Dermis microvascular lymphatic vessel endothelial cell (primary cell): ENCODE measurements at places on chromosomes 3 and 15. TPM values are rescaled to one million over a fixed set of nuclear protein-coding genes. Genes with fewer than 3 reads are reported as not detected.

RARB gene
- total RNA-seq = 0.26 and 3.8 TPM in 2 replicates

GOLGA6B gene
- not detected in 2 replicates for total RNA-seq

CHRFAM7A gene
- 0.76 and 1.7 TPM in 2 replicates for total RNA-seq

CSPG4 gene
- total RNA-seq = under 0.01 and 0.13 TPM in 2 replicates

NRROS gene
- 6.3 and 13.3 TPM in 2 replicates for total RNA-seq

HIGD2B gene
- total RNA-seq = not detected in 2 replicates

C3orf62 gene
- 1.3 and 3.7 TPM in 2 replicates for total RNA-seq

KCNMB3 gene
- total RNA-seq = 2.1 and 2.7 TPM in 2 replicates

MCF2L2 gene
- total RNA-seq = 0.25 and 0.26 TPM in 2 replicates

NOX5 gene
- under 0.01 TPM in 1 of 2 replicates, not detected in the other for total RNA-seq

BFSP2 gene
- total RNA-seq = not detected in 2 replicates

RETNLB gene
- total RNA-seq = not detected in 2 replicates

CHL1 gene
- total RNA-seq = not detected in 2 replicates

ANKRD34C gene
- not detected in 2 replicates for total RNA-seq

DNA sequence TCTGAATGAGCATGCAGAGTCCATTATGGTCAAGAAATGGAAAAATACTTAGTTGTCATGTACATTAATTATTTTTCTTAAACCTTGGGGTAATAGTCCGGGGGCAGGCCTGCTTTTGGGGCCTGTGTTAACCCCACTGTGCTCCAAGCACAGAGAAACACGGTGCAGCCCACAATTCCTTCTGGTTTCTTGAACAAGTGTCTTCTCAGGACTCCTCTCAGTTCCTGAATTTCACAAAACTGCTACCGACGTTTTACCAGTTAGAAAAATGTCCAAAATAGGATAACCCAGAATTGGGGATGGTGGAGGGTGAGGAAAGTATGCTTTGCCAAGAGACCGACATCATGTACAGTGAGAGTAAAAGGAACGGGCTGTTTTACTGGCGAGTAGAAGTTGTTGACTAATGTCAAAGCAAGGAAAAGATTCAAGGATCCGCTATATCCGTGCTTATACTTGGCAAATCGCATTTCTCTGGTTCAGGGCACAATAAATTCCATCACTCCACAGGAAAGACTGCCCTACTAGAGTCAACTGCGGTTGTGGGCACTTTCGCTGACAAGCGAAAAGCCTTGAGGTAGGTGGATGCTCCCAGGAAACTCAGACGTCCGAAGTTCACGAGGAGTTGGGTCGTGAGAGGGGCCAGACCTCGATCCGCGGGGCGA is 495 bp upstream of the NXPE3 start:
- no peak for DNase-seq

- DNase-seq = no peak
These were observed 62.2 kb downstream of the ATP10A start for GRCh38 chr15:25800761-25801515.

DNA sequence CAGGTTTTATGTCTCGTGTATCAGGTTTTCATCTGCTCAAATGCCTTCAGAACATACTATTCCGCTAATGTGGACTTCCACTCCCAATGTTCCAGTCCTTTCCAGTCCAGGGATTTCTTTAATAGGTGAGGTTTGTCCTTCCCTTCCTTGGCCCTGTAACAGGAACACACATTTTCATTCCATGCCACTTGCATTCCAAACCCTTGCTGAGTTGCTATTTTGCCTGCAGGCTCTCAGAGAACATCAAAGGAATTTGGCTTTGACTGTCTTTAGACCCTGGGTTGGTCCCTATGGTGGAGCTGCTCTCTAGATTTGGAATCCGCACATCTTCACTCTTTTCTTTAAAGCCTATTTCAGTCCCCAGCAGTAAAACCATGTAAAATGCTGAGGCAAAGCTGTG is 12.3 kb upstream of the ALCAM start:
- no peak for DNase-seq

GRCh38 chr3:165133188-165133899 is 55.0 kb upstream of the SI start:
- no peak for DNase-seq

DNA sequence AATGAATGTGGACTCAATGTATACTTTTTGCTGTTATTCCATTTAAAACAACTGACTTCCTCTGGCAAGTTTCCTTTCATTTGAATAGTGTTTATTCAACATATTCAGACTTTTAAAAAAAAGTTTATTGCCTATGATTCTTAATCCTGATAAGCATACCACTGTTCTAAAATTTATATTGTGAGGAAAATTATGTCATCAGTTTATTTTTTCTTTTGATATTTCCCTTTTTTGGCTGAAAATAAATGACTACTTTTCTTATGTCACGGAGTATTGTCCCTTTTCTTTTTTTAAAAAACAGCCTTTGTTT is 109.5 kb downstream of the CDIN1 start:
- no peak for DNase-seq

DNA sequence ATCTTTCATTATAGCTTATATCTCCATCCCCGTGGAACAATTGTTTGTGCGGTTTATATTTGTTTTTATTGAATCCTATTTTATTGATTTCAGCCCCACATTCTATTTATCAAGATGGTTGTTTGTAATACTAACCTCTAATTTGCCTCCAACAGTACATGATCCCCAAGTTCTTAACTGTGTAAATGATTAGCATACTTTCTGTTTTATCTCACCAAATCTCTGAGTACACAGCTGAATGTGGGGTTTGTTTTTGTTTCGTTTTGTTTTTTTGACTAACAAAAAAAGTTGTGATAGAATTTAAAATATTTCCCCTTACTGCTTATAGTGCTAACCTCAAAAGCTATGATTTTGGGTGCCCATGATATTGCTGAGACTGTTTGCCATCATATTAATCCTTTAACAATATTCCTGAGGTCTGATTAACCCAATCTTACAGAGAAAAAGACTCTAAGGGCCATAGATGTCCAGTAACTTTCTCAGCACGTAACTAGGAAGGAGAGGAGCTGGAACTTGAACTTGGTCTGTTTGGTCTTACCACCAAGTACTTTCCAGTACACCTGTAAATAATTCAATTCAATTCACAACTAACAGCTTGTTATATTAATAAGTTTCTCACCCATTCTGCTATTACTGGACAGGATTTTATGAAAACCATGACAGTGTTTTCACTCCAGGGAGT is 789.8 kb downstream of the TUSC7 start:
- no peak for DNase-seq

DNA sequence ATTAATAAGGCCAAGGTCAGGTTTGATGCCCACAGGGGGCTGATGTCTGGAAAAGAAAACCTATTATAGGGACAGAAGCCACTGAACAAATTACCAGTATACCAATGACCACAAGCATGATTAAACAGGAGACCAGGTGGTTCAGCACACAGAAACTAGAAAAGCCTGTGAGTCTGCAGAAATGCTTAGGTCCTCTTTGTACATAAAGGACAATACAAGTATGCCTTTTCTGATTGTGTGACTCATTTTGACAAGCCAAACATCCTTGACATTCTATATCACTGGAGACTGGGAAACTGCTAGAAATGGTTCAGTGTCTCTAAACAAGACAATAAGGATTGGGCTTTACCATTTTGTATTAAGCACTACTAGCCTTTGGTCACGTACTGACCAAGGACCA is 113.2 kb upstream of the MYO5C start:
- no peak for DNase-seq

GRCh38 chr15:41286665-41287333 is 45.6 kb downstream of the OIP5 start:
- no peak for DNase-seq

GRCh38 chr3:118810499-118811035 is 224.1 kb downstream of the IGSF11 start:
- DNase-seq = no peak

- no peak for DNase-seq
These were observed 253.6 kb upstream of the ZNF717 start for GRCh38 chr3:76038949-76039348.

DNA sequence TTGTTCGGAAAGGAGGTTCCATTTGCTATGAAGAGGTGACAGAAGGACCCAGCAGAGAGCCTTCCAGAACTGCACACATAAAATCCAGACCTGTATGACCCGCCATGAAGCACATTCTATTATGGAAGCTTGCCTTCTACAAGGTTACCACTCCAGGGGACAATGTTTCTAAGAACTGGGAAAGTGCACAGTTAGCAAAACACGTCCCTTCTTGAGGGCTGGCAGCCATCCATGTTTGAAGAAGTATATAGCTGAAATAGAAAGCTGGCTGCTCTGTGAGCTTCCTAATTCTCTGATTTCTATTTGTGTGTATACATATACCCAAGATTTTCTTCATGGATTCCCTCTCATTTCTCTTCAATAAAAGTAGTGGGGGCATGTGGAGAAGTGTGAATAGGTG is 74.6 kb downstream of the CNTN3 start:
- no peak for DNase-seq

- no peak for DNase-seq
These were observed 45.5 kb upstream of the MCF2L2 start for GRCh38 chr3:183473969-183474368.

DNA sequence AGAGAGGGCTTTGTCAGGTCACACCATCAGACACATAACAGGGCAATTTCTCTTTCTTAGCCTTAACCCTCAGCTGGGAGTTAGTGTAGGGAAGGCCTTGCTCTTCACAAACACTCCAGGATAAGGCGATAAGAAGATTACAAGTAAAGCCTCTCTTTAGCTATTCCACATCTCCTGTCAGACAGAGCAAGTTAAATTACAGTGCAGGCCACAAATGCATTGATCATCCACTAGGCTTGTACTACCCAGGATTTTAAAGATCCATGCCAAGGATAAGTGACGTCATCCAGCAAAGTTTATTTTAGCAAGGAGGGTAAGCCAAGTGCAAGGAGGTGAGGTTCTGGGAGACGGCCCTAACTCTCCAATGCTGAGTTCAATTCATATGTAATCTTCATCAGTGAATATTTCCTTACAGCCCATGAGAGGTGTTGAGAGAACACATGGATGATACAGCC is 890.6 kb upstream of the NR2F2 start:
- DNase-seq = no peak

GRCh38 chr3:142863930-142864920 is 24.7 kb downstream of the PCOLCE2 start:
- no peak for DNase-seq

GRCh38 chr3:100992231-100993012 is 799 bp downstream of the ABI3BP start:
- peak; percentile 80 for DNase-seq

DNA sequence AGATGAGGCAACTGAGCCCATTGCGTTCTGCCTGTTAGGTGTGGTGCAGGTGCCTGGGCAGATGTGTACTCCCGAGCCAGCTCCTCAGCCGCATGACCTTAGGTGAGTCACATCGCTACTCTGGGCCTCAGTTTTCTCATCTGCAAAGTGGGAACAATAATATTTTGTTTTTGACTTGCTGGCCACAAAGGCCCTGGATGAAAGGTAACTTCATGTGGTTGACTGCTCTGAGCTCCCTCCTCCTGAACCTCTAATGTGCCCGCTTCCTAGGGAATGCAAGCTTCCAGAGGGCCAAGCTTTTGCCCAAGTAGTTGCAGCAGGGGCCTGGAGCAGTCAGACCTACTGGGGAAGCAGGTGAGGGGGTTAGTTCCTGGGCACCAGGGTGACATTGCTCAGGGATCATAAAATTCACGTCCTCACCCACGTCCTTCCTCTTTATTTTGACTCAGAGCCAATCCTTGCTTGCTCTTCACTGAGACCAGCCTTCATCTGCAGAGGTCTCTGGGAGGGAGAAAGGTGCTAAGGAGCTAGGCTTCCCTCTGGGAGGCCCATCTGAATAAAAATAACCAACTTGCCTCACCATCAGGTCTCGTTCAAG is 149.0 kb upstream of the TLE3 start:
- DNase-seq = no peak

DNA sequence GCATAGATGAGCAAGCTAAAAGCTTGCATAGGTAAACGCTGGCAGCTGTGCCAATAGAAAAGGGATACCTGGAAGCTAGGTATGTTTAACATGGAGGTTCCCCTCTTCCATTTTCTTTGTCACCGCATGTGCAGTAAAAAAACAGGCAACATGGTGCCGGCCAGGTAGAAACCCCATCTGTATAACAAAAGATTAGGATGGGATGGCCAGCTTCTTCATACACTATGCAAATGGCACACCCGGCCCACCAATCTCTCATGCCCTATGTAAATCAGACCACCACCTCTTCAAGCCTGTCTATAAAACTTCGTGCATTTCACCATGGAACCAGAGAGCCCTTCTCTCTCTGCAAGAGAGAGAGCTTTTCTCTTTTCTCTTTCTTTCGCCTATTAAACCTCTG is 224.3 kb upstream of the P2RY1 start:
- no peak for DNase-seq

- peak; percentile 15 for DNase-seq
These were observed 34.5 kb downstream of the ZFAND6 start for GRCh38 chr15:80093854-80094418.

GRCh38 chr15:42185801-42186200 is 22.3 kb downstream of the VPS39 start:
- no peak for DNase-seq

- DNase-seq = no peak
These were observed 203.0 kb downstream of the GHSR start for GRCh38 chr3:172245241-172245640.

GRCh38 chr15:64809649-64810496 is 15.6 kb downstream of the PIF1 start:
- peak; percentile 74 for DNase-seq

DNA sequence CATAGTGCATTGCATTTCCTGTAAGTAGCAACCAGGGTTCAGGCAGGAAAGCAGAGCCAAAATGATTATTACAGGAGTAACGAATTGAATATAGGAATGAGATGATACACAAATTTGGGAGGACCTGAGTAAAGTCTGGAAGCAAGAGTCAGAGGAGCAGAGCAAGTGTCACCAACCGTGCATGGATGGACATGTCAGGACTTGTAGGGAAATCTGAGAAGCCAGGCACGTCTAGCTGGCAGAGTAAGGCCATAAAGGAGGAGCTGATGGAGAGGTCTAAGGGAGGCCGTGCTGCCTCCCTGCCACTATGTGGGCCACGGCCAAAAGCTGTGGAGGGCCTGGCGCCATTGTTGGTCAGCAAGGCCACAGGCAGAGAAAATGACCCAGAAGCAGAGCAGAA is 22.4 kb downstream of the GJD2 start:
- no peak for DNase-seq

- no peak for DNase-seq
These were observed 277.1 kb downstream of the MAGI1 start for GRCh38 chr3:65761446-65762234.

GRCh38 chr3:185711255-185711870 is 113.5 kb downstream of the IGF2BP2 start:
- DNase-seq = peak; percentile 70

- no peak for DNase-seq
These were observed 82.6 kb downstream of the CEMIP start for GRCh38 chr15:80861731-80862170.

DNA sequence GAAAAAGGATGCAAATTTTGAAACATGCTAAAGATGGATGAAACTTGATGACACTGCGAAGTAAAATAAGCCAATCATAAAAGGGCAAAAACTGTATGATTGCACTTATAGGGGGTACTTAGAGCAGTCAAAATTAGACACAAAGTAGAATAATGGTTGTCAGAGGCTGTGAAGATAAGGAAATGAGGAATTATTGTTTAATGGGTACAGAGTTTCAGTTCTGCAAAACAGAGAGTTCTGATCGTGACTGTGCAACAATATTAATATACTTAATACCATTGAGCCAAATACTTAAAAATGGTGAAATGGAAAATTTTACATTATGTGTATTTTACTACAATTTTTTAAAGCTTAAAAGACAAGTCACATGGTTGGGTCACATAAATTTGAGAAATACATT is 35.1 kb downstream of the UBE3A start:
- no peak for DNase-seq

- no peak for DNase-seq
These were observed 21.2 kb upstream of the GRIP2 start for GRCh38 chr3:14561051-14561960.

- DNase-seq = no peak
These were observed 427.5 kb downstream of the PDCD6IP start for GRCh38 chr3:34225821-34226366.
